BJ (cell line): ENCODE measurements at places on chromosomes 6 and 20.

GRCh38 chr6:33989016-33989854 is 156.7 kb downstream of the GRM4 start:
- DNase-seq, result no peak

DNA sequence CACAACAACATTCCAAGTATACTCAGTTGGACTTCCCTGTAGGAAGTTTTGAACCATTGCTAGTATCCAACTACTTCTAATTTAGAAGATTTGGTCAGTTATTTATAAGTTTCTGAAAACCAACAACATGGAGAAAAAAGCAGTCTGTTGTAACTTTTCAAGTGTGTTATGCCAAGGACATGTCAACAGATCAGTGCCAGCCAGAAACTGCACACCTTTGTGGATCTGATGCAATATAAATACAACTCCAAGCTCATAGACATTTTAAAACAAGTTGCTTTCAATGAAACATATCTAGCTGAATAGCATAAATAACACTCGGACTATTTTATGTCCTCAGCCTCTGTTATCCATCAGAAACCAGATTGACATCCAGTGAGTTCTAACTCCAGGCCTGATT is 58.3 kb upstream of the CARMIL1 start:
- no peak for DNase-seq

DNA sequence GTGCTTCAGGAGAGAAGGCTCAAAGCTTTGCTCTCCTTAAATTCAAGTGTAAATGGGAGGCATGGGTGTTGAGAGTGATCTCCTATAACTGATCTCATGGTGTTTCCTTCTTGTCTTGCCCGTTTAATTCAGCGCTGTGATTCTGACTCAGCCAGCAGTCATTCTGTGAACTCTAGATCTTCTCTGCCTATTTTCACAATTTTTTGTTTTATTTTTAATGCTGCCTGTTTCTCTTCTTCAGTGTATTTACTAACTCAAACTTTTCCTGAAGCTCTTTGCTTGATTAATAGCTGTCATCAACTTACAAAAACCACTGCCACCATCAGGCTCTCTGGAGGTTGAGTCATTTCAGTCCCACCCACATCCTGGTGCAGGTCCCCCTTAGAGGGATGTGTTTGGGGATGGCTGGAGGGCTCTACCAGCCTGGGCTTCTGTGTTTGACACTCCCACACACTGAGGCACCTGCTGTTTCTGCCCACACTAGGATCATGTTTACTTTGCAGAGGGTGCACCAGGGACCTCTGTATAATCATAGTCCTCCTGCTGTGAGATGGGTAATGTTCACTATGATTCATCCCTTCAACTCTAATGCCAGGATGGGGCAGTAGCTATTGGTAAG is 94.0 kb downstream of the SHLD1 start:
- DNase-seq, result no peak

GRCh38 chr6:73231986-73232391 is 6.7 kb upstream of the KHDC1L start:
- DNase-seq, result no peak

DNA sequence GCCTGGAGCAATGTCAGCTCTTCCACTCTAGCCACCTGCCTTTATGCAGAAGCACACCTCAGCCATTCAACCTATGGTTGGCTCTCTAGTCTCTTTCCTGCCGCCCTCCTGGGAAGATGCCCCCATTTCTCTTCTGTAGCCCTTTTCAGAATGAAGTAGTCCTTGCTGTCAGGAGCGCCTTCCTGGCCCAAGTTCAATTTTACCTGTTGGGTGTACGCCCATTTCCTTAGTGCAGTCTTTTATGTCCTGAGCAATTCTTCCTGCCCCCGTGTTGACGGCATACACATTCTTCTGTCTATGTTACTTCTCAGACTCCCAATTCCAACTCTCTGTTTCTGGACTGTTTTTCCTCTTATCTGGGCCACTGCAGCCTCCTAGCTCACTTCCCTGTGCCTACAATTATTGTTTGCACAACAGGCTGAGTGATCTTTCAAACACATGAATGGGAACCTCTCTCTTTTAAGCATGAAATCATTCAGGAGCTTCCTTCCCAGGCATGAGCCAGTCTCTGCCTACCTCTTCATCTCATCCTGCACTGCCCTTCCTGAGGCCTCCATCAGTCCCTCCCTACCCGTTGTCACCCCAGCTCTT is 389.2 kb downstream of the CD83 start:
- no peak for DNase-seq

DNA sequence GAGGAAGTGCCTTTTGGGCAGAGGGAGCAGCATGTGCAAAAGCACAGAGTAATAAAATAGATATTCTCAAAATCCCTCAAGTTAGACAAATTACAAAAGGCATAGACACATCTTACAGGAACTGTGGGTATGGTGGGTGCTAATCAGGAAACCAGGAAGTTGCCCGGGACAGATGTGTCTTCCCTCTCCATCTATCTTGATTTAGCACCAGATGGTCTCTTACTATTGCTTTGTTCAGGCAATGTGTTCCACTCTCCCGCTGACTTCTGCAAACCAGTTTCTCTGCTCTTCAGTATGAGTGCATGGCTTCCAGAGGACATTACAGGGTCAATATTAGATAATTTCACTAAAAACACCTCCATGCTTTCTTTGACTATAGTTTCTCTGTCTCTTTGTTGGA is 13.2 kb downstream of the CITED2 start:
- DNase-seq, result no peak

- DNase-seq, result no peak
Measured at GRCh38 chr6:56984361-56984760, 29.5 kb downstream of the BEND6 start.

DNA sequence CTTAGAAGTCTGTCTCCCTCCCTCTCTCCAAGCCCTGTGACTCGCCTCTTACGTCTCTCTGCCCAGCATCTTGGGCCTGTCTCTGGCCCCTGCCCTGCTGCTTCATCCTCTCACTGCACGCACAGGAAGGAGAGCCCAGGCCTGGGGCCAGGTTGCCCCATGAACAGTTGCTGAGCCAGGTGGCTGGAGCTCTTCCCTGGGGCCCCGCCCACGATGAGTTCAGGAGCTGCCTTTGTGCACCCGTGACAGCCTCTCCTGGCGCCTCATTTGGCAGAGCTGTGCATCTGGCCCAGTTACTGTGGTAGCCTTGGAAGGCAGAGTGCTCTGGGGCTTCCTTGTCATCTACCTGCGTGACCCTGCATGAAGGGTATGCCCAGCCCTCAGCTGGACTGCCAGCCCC is 44.5 kb downstream of the SLC52A3 start:
- no peak for DNase-seq

DNA sequence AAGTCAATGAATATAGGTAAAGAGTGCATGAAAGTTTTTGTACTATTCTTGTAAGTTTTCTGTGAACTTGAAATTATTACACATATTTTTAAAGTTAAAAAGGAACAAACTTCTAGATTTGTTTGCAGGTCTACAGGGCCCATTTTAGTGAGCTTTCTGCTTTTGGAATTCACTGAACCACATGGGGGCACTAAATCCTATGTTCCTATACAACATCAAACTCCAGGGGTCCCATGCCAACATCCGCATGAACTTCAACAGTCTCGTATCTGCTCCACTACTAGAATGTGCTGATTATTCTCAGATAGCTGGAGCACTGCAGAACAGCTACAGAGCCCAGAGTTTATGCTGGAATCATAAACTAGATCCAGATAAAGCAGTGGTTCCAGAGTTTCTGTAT is 347.9 kb upstream of the SPTLC3 start:
- DNase-seq, result no peak
